NCI-H1417 treated with DMSO at 0.1 percent for 48 hours (cell line): ENCODE measurements at places on chromosomes 5 and 9.

GRCh38 chr9:137234758-137235423, 4.2 kb downstream of the SLC34A3 start:
- DNase-seq: no peak

GRCh38 chr9:134544388-134545214, 97.0 kb upstream of the COL5A1 start:
- no peak for DNase-seq

DNA sequence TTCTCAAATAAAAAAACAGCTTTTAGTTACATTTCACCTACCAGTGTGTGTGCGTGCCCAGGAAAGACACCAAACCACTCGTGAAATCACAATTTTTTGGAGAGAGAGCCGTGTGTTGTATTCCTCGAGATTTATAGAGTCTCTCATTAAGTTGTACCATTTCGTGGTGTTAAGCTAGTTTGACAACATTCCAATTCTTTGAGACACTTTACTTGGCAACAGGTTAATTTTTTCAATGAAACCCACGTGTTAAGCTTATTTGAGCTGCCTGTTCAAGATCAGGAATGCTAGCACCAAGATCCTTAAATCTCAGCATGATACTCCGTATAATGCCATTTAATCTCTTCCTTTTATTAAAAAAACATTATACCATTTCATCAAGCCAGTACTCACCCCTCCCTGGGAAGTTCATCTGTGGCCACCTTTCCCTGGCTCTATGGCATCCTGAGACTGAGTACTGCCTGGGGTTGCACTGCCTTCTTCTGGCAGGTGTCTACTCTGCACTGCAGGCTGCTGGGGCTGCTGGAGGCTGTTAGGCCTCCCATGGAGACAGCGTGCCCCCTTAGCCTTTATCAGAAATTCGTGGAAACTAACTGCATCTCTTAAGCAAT, 143.7 kb downstream of the ARHGAP26 start:
- no peak for DNase-seq

- no peak for DNase-seq
Measured at GRCh38 chr5:73693573-73694061, 67.6 kb downstream of the ARHGEF28 start.

DNA sequence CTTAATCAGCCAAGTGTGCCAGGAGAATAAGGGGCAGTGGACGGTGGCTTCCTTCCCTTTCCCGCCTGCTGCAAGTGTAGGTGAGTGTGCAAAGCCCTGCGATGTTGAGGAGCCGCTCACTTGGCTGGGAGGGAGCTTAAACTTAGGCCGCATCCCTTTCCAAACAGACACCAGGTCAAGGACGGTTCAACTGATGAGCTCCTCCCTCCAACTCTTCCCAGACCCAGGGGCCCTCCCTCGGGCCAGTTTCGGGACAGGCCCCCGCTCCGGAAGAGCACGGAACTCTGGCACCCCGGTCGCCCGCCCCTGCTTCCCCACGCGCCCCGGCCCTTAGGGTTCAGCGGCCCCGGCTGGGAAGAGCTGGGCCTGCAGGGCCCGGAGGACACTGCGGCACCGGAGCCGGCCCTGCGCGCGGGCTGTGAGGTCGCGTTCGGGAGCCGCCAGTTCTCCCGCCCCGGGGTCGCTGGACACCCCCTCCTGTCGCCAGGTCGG, 481 bp downstream of the MRPL36 start:
- DNase-seq: no peak
